Neural crest cell (in vitro differentiated cells): ENCODE measurements at places on chromosomes 5 and 9.

DNA sequence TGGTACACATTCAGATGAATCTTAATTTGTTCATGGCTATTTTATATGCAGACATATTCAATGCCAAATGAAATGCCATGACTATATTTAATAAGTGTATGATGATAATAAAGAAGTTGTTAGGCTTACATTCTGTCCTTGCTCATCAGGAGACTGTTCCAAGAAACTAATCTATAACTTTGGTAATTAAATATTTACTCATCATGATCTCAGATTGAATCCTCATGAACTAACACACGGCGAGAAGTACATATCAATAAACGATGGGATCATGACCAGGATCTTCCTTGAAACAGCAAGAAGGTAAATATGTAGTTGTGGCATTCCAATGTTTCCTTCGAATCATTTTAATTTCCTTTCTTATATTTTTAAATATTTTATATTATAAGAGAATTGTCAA is 12.5 kb upstream of the AGGF1 start:
- DNase-seq, result no peak
- H3K27ac ChIP-seq, result no peak overlapping the region
- H3K4me1 ChIP-seq, result no peaks in the 10 kb centered on the region
- no peak overlapping the region for H3K4me3 ChIP-seq

DNA sequence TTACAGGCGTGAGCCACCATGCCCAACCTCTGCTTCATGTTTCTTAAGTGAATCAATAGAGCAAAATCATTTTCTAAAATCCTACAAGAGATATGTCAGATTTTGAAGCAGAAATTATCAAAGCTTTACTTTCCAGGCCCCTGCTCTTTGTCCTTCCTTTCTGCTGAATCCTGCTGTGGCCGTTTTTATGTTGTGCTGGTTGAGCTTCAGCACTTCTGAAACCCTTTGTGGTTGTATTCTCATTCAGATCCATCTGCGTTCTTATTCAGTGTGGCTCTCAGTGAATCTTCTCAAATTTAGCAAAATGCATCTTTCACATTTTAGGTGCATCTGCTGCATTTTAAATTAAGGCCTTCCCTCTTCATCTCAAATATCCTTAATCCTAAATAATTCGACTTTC is 26.0 kb downstream of the JMY start:
- DNase-seq, result no peak
- H3K4me1 ChIP-seq, result peaks cover 11% of the 10 kb centered on the region
- no peaks in the 10 kb centered on the region for H3K36me3 ChIP-seq
- no peak overlapping the region for H3K27ac ChIP-seq
- H3K4me3 ChIP-seq, result no peak overlapping the region

DNA sequence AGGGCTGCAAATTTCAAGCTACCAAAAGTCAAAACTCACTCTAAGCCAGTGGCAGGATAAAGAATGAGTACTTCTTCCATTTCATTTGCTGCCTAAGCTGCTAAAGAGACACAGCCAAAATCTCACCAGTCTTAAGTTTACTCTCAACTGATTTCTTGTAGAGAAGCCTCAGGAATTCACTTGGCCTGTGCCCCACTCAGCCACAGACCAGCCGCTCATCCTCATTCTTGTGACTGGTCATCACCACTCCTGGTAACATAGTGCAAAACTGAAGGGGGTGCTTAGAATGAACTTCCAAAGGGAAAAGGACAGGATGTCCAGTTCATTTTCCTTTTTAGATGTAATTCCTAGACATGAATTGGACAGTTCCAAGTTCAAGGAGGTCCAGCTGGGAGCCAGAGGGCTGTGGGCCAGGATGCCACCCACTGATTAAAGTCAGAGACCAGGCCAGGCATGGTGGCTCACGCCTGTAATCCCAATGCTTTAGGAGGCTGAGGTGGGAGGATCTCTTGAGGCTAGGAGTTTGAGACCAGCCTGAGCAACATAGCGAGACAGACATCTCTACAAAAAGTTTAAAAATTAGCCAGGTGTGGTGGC is 72.7 kb upstream of the RANBP3L start:
- H3K4me1 ChIP-seq, result no peaks in the 10 kb centered on the region
- H3K27me3 ChIP-seq, result no peaks in the 10 kb centered on the region
- DNase-seq, result no peak
- no peaks in the 10 kb centered on the region for H3K36me3 ChIP-seq
- H3K27ac ChIP-seq, result no peak overlapping the region

- peaks cover 4% of the 10 kb centered on the region for H3K36me3 ChIP-seq
- peaks cover 17% of the 10 kb centered on the region for H3K4me1 ChIP-seq
- H3K4me3 ChIP-seq, result no peak overlapping the region
- DNase-seq, result peak; percentile 66
- H3K27me3 ChIP-seq, result no peaks in the 10 kb centered on the region
- H3K27ac ChIP-seq, result no peak overlapping the region
Observed at GRCh38 chr5:7927466-7928375, 58.8 kb downstream of the MTRR start.

DNA sequence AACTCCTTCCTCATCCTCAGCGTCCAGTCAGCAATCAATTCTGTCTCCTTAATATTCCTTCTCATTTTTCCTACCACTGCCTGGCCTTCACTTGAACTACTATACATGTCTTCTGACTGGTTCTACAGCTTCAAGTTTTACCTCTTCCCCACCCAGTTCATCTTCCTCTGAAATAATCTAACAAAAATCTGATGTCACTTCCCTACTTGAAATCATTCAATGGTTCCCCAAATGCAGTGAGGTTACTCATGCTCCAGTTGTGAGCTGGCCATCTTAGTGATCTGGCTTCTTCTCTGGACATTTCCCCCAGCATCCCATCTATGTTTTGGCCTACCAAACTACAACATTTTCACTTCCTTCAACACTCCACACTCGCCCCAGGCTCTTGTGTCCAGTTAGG is 14.9 kb upstream of the TMEM267 start:
- H3K4me3 ChIP-seq, result no peak overlapping the region
- DNase-seq, result no peak
- H3K4me1 ChIP-seq, result no peaks in the 10 kb centered on the region
- no peak overlapping the region for H3K27ac ChIP-seq

- no peaks in the 10 kb centered on the region for H3K36me3 ChIP-seq
- DNase-seq, result no peak
- no peaks in the 10 kb centered on the region for H3K4me1 ChIP-seq
- no peak overlapping the region for H3K27ac ChIP-seq
Observed at GRCh38 chr9:116933251-116933650, 246.1 kb downstream of the TRIM32 start.

GRCh38 chr5:98121036-98121936 is 652.2 kb upstream of the RGMB start:
- peaks cover 5% of the 10 kb centered on the region for H3K36me3 ChIP-seq
- H3K4me1 ChIP-seq, result no peaks in the 10 kb centered on the region
- DNase-seq, result no peak
- no peak overlapping the region for H3K4me3 ChIP-seq
- no peaks in the 10 kb centered on the region for H3K27me3 ChIP-seq

DNA sequence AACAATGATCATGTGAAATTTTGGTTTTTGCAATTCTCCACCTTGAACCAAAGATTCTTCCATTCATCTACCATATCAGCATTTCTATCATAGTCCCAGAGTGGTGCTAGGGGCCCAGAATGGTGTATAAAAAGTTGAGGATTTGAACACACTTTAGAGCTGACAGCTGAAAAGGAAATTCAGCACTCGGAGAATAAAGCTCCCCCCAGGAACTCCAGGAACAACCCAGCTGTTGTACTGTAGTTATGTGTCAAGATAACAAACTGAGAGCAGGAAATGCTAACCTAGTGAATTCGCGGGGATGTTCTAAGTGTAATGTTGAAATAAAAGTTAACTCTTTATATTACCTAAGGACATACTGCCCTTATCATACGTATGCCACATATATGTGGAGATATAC is 216.7 kb downstream of the NFIB start:
- H3K4me1 ChIP-seq, result peaks cover 21% of the 10 kb centered on the region
- H3K36me3 ChIP-seq, result no peaks in the 10 kb centered on the region

DNA sequence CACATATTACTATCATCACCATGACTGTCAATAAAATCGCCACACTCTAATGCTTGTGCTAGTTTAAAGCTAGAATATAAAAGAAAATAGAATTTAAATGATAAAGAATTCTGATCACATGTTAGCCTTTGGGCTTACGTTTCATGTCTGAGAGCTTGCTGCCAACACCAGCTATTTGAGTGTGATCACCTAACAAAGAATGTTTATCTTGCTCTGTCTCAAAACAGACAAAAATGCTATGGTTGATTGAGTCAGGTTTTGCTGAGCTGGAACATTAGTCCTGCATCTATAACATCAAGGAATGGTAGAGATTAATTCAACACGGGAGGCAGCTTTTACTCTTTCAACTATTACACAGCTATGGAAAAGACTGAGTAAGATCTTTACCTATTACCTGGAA is 50.7 kb downstream of the MSX2 start:
- no peaks in the 10 kb centered on the region for H3K4me1 ChIP-seq
- H3K36me3 ChIP-seq, result no peaks in the 10 kb centered on the region
- H3K4me3 ChIP-seq, result no peak overlapping the region

- H3K27ac ChIP-seq, result no peak overlapping the region
- H3K36me3 ChIP-seq, result no peaks in the 10 kb centered on the region
- H3K4me1 ChIP-seq, result peaks cover 13% of the 10 kb centered on the region
- H3K4me3 ChIP-seq, result no peak overlapping the region
- H3K27me3 ChIP-seq, result peaks cover 34% of the 10 kb centered on the region
Observed at GRCh38 chr9:131017067-131017466, 8.1 kb downstream of the LAMC3 start.

DNA sequence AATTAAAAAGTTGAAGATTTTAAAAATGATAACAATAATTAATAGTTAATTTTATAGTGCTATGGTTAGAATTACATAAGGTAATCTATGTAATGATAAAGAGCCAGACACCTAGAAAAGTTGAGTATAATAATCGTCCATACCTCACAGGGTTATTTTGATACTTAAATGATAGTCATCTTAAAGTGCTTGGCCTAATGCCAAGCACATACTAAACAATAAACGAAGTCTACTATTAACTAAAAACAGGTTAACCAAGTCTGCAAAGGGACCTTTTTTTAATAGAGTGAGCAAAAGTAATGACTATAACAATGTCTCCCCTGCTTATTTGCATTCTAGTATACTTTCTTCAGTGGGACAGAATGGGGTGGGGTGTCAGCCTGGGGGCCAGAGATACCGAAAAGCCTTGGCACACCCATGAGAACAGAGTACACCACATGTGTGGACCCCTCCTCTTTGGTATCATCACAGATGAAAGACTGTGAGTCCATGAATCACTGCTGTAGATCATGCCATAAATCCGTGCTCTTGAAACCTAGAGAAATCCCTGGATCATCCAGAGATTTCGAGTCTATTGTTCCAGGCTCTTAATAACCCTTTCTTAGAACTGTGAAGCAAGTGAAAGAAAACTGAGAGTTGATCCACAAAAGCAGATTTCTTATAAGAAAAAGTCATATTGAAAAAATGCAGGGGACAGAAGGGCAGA is 249.5 kb downstream of the PRELID2 start:
- no peak for DNase-seq
- no peaks in the 10 kb centered on the region for H3K4me1 ChIP-seq
- H3K36me3 ChIP-seq, result no peaks in the 10 kb centered on the region
- no peaks in the 10 kb centered on the region for H3K27me3 ChIP-seq
- H3K27ac ChIP-seq, result no peak overlapping the region
